Mesenchymal stem cell (in vitro differentiated cells and primary cell): ENCODE measurements at places on chromosomes 1 and 21.

GRCh38 chr1:231186356-231187115 lies 24.7 kb downstream of the TRIM67 start:
- DNase-seq = no peak

DNA sequence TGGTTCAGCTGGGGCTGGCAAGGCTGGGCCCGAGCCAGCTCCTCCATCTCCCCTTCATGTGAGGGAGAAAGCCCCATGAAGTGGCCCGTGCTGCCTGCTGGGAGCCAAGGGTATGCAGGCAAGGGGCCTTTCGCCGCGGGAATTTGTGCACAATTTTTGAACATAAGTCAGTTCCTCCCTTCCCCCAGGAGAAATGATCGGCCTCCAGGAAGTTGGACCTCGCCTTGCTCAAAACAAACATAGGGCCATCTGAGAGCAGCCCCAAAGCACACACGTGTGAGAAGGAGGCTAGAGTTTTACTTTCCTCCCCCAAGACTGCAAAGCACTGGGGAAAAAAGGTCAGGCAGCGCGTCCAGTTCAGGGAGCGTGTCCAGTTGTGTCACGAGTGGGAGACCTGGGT lies 64.7 kb downstream of the PRDM16 start:
- DNase-seq = no peak

GRCh38 chr1:172446547-172446946 lies 2.7 kb upstream of the PIGC start:
- no peak for DNase-seq

- no peak for DNase-seq
Measured at GRCh38 chr1:29668551-29669157, 432.3 kb downstream of the PTPRU start.

DNA sequence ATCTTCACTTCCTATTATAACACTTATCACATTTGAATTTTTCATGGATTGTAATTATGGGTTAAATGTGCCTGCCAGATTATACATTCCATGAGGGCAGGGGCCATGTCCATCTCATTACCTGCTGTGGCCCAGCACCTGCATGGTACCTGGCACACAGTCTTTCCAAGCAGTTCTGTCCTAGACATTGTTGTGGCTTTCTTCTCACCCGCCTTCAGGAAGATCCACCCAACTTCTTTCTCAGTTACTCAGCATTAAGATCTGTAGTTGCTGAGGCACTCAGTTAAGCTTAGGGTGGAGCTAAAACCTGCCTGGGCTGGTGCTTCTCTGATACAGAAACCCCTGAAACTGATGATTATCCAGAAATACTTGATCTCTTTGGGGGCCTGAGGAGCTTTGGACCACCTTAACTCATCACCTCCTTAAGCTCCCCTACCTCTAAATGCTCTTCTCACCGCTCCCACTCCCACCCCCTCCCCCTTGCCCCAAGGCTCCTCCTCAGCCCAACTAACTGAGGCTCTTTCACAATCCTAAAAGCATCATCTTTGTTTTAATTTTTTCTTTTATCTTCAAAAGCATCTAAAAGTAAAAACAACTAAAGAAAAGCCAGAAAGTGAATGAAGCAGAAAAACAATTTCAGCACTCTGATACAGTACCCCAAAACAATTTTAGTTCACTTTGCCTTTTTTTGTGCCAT lies 190.6 kb downstream of the FGGY start:
- no peak for DNase-seq

GRCh38 chr1:153577138-153577537 lies 11.5 kb upstream of the S100A2 start:
- no peak for DNase-seq

DNA sequence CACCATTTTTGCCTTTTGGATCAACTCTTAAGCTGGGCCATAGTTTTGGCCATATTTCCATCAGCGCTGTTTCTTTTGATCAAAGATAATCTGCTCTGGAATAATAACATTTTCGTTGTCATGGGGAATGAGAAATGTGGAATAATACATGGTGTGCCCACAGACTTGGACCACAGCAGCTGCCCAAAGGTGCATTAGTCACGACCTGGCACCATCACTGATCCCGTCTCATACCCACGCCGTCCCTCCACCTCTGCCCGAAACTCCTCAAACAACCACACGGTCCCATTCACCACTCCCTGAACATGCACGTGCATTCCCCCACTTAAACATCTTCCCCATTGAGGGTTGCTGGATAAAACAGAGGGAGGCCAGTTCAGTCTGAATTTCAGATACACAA lies 76.9 kb downstream of the SLC66A1 start:
- DNase-seq = no peak

GRCh38 chr1:12255913-12256312 lies 26.1 kb downstream of the VPS13D start:
- DNase-seq = no peak

DNA sequence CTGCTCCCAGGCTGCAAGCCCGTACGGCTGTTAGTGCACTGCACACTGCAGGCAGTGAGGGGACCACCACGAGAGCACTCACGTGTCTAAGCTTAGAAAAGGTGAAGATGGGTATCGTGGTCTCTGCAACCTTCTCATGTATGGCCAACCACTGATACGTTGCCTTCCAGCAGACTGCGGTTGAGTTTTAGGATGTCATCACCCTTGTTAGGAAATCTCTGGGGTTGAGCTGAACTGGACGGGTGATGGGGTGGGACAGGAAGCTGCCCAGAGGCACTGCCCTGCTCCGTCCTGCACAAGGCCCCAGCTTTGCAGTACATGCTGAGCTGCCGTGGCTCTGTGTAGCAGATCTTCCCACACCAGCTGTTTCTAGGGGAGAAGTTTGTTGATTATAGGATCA lies 43.3 kb downstream of the FAAP20 start:
- no peak for DNase-seq

DNA sequence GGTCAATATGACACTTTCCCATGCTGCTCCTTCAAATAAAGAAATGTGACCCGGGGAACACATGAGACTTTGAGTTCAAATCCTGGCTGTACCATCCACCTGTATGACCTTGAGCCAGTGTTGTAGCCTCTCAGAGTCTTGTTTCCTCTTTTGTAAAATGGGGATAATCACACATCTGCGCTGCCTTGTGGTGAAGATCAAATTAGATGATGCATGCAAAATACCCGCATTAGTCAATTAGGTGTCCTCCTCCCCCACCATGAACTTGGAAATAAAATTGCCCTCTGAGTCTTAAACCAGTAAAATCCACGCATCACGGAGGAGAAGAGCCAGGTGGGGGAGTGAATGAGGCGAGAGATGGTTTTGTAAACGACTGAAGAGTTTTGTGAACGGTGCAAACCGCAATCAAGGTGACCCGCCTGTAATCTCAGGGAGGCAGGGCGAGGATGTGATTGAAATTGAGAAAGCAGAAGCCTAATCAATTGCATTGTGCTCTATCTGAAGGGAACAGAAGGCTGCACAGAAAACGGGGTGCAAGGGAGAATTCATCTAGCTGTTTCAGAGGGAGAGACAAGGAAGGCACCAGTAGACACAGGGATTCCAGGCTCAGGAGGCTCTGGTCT lies 5.8 kb upstream of the AHDC1 start:
- DNase-seq = no peak

DNA sequence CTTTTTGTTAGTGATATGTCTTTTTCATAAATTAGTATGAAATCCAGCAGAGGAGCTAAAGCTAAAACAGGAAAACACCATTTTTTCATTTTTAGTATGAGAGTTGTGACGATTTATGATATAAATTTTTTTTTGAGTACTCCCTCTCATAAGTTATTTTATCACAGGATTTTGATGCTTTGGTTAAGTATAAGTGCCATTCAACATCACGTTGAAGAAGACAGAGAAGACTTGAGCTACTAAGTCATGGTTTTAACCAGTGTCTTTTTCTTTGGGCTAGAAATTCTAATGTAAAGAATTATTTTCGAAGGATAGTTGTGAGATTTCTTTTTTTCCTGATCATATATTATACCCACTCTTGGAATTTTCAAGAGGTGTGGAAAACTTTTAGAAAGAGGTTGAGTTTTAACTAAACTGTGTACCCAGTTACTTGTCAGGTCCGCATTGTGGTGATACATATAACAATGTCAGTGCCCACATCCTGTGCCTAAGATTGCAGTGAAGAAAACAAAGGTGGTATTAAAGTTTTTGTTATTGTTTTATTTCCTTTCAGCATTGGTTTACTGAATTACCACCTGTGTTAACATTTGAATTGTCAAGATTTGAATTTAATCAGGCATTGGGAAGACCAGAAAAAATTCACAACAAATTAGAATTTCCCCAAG lies 93.8 kb downstream of the USP25 start:
- DNase-seq = no peak

DNA sequence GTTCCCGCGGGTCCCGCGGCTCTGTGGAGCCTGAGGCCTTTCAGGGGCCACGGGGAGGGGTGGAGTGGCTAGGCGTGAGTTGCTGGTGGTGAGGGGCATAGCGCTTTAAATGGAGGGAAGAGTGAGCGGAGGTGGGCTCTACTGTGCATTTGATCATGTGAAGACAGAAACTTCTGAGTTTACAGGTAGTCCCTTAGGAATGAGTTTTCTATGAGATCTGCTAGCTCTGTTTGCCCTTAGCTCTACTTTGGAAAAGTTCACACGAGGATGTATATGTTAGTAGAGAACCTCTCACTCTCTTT lies 593 bp downstream of the ST6GALNAC3 start:
- no peak for DNase-seq

GRCh38 chr1:207983044-207983635 lies 72.2 kb upstream of the CD34 start:
- no peak for DNase-seq
